ENCODE measurements at places on chromosomes 5 and 9.

DNA sequence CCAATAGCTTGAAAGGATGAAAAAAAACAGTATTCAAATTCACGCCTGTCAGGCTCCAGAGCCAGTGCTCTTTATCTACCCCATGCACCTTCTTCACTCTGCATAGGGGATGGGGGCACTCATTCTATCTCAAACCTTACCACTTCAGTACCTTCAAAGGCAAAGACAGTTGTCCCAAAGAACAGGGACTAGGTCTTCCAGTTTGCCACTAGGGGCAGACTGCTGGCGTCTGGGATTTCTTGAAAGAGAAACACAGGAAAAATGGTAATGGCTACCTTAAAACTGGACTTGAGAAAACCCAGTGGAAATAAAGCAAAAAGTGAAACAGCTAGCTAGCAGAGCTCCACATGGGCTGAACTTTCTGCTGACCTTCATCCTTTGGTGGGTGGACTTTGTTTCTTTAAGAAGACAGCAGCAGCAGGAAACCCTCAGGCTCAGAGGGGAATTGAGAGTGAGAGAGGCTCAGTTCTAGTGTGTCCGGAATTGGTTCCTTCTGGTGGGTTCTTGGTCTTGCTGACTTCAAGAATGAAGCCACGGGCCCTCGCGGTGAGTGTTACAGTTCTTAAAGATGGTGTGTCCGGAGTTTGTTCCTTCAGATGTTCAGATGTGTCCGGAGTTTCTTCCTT is 41.0 kb upstream of the SLC36A1 start:
- DNase-seq = no peak

DNA sequence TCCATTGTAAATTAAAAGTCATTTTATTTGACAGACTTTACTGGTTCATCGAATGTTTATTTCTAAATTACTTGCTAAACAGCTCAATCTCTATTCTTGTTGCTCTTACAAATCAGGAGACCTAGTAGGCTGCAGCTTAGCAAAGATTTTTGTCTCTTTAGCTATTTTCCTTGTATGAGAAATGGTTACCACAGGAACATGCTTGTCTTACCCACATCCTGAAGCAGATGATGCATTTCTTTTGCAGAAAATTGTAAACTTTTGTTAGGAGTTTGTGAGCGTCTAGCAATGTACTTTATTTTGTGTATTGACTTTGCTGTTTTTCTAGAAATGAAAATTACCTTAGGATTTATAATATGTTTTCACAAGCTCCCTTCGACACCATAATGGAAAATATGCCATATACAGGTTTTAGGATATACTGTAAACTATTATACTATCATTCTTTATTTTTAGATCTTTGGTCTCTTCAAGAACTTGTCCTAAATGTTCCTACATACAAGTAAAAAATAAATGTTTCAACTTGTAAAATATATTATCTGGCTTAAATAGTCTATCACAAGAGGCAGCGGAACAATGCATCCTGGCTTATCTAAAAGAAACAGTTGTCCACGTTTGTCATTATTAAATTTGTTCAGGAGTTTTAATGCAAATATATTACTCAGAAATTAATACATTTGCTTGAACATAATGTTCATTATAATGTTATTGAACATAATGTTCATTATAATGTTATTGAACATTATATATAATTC is 54.1 kb downstream of the SPEF2 start:
- DNase-seq = no peak

DNA sequence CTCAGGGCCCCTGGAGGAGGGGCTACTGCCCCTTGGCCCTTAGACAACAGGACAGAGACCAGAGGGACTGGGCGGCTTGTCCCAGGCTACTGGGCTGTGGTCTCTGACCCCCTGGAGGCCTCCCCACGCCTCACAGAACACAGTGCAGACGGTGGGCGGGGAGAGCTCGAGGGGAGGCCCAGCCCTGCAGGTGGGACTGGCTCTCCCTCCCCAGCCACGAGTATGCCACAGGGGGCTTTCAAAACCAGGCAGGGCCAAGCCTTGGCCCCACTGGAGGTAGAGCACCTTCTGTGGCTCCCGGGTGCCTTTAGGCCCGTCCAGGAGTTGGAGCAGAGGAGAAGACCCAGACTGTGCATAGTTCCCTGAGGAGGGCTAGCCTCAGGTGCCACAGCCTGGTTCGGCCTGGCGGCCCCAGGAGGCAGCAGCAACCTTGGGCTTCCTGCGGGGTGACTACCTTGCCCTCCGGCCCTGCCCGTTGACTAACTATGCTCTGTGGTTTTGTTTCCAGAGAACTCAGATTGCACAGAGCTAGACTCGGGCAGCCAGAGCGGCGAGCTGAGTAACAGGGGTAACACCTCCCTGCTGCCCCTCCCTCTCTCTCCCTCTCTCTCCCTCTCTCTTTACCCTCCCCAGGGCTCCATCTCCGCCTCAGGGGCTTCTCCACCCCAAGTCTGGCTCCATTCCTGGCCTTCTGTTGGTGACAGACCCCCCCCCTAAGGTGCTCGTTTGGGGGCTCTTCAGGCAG is 15.5 kb downstream of the CARD19 start:
- no peak for DNase-seq

DNA sequence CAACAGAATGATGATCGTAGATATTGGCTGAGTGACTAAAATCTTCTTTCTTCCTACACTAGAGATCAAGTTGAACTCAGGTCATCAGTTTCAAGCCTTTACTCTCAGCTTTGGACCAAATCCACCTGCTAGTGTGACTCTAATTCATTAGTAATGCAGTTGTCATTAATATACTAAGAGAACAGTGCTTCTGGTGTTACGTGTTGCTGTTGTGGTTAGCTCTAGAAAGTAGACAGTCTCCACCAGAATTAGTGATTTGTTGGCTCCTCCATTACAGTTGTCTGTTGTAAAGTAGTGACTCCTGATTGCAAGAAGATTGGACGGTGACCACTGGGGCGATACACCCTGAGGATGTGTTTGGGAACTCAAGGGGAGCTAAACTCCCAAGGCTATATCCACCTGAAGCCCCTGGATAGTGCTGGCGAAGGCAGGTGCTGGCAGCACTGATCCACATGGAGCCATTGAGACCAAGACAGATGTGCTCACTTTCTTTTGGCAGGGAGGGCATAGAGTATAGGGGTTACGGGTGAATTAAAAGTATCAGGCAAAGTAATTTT is 3.1 kb downstream of the CAMK4 start:
- DNase-seq = no peak

DNA sequence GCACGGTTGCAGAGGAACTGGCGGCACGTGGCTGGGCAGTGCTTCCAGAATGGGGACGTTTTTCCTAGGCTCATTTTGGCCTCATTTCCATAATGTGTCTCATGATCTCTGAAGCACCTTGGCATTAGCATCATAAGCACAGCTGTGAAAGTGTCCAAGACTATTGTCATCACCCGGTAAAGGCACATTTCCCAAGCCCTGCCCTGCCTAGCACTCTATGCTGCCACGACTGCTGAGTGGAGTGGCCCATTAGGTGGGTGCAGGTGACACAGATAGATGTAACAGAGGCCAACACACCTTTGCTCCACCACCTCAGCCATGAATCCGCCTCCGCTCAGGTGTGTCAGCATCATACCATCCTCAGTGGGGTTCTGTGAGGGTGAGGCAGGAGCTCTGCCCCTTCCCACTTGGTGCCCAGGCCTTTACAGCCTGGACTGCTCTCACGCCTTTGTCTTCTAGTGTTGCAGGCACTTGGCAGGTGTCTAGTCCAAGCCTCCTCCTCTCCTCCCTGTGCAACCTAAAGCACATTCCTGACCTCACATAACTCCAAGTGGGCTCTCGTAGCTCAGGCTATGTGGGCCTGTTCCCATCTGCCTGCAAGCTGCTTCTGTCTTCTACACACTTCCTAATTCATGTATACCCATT is 213.0 kb downstream of the FSTL4 start:
- DNase-seq = no peak

DNA sequence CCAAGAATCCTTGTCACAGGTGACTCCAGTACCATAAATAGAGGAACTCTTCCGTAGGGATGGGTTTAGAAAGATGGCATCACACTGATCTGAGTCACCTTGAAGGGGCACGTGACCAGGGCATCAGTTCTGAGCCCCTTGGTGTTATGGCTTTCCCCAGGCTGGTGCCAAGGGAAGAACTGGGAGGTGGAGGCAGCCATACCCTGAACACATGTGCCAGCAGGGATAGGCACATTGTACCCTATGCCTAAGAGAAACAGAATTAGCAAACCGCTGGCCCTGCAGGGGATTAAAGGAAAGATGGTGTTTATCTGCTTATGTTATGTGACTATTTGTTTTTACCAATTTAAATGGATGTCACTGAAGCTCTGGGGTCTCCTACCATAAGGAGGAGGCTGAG is 196.2 kb downstream of the RGS3 start:
- no peak for DNase-seq

GRCh38 chr5:36403632-36404311 is 102.1 kb upstream of the RANBP3L start:
- DNase-seq = no peak

- DNase-seq = no peak
Observed at GRCh38 chr5:179226696-179227095, 118.6 kb downstream of the ADAMTS2 start.

DNA sequence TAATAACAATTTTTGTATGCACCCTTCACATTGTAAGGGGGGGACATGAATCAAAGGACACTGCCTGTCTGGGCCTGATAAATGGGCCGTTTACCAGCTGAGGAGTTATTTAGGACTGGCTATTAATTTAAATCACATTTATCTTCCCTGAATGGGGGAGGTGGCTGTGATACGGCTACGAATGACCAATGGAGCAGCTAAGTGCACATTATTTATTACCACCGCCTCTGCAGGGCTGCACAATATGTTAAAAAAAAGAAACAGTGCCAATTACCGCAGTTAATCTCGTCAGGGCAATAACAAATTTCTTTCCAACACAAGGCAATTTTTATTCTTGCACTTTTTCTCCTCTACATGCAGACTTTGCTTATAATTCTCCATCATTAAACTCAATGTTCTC is 318.4 kb downstream of the IRX2 start:
- DNase-seq = no peak
